ENCODE measurements at places on chromosomes 16 and 17. TPM values are rescaled to one million over a fixed set of nuclear protein-coding genes. Genes with fewer than 3 reads are reported as not detected.

Gene LDHD
- polyA plus RNA-seq, result 6.0 TPM

Gene G6PC1
- polyA plus RNA-seq, result 2.7 TPM

Gene MYL11
- polyA plus RNA-seq, result 0.59 TPM

Gene NOL3
- polyA plus RNA-seq, result 3.6 TPM

Gene SLC5A10
- polyA plus RNA-seq, result 0.77 TPM

Gene TTLL6
- polyA plus RNA-seq, result 0.40 TPM

Gene RHBDL3
- polyA plus RNA-seq, result 1.2 TPM
